ENCODE measurements at places on chromosomes 5 and 9. TPM values are rescaled to one million over a fixed set of nuclear protein-coding genes. Genes with fewer than 3 reads are reported as not detected.

CCDC180 gene
- 6.3 TPM for total RNA-seq

SMIM27 gene
- 6.4 TPM for total RNA-seq

LHX3 gene
- not detected for total RNA-seq

ABL1 gene
- 74.0 TPM for total RNA-seq

PCDHGA8 gene
- total RNA-seq, result 2.3 TPM

S100Z gene
- not detected for total RNA-seq

KCNIP1 gene
- 2.8 TPM for total RNA-seq

PLAC8L1 gene
- not detected for total RNA-seq

SV2C gene
- total RNA-seq, result 0.06 TPM

IFNB1 gene
- not detected for total RNA-seq

TGFBR1 gene
- 138 TPM for total RNA-seq

LCN2 gene
- not detected for total RNA-seq

DNA sequence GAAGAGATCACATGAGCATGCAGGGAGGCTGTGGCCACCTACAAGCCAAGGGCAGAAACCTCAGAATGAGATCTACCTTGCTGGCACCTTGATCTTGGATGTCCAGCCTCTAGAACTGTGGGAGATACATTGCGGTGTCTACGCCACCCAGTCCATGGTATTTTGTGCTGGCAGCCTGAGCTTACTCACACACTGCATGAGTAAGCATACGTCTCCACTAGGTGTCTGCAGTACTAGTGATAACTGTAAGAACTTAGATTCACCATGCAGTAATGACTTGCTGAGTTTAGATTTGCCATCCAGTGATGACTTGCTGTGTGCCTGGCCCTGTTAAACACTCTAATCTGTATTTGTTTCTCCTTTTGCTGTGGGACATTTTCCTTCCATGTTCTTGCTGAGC lies 417.7 kb downstream of the GADD45G start:
- no peak overlapping the region for H3K4me3 ChIP-seq
- H3K27me3 ChIP-seq, result no peaks in the 10 kb centered on the region
- DNase-seq, result no peak
- H3K27ac ChIP-seq, result no peak overlapping the region
- no peaks in the 10 kb centered on the region for H3K4me1 ChIP-seq
- H3K36me3 ChIP-seq, result no peaks in the 10 kb centered on the region

DNA sequence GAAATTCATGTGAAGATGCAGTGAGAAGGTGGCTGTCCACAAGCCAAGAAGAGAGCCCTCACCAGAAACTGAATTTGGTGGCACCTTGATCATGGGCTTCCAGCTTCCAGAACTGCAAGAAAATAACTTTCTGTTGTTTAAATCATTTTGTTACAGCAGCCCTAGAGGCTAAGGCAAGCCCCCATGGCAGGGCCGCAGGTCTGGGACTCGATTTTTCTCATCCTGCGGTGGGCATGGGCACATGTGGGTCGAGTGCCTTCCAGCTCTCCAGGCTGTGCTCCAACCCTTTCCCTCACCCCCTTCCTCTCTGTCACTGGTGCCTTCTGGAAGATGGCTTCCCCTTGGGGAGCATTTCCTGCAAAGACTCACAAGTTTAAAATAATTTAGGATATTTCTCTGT lies 40.7 kb downstream of the AHRR start:
- DNase-seq, result no peak
- no peak overlapping the region for H3K4me3 ChIP-seq
- H3K27ac ChIP-seq, result no peak overlapping the region
- H3K4me1 ChIP-seq, result no peaks in the 10 kb centered on the region
- H3K27me3 ChIP-seq, result no peaks in the 10 kb centered on the region
- H3K36me3 ChIP-seq, result no peaks in the 10 kb centered on the region

GRCh38 chr9:133239533-133240090 lies 30.6 kb upstream of the OBP2B start:
- H3K4me1 ChIP-seq, result no peaks in the 10 kb centered on the region
- no peak overlapping the region for H3K27ac ChIP-seq
- no peak for DNase-seq

GRCh38 chr9:107918749-107919148 lies 429.2 kb upstream of the KLF4 start:
- no peak overlapping the region for H3K4me3 ChIP-seq
- H3K27ac ChIP-seq, result no peak overlapping the region
- H3K27me3 ChIP-seq, result no peaks in the 10 kb centered on the region
- no peak for DNase-seq

DNA sequence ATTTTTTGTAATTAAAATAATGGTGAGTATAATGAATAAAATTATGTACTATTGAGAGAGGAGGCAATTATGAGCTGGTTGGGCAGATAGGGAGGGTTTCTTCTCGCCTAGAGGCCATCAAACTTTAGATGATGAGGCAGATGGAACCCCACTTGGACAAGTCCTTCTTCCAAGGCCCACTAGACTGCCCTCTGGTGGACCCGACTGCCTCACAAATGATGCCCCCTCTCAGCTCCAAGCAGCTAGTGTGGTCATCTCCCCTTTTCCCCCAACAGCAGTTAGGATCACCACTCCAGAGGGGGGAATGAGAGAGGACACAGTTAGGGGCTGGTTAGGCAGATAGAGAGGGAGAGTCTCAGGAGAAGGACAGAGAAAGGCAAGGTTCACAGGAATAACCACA lies 348.0 kb upstream of the CDH18 start:
- H3K36me3 ChIP-seq, result no peaks in the 10 kb centered on the region
- no peaks in the 10 kb centered on the region for H3K27me3 ChIP-seq
- no peak overlapping the region for H3K27ac ChIP-seq
- no peak overlapping the region for H3K4me3 ChIP-seq
- peak; percentile 3 for DNase-seq
- H3K4me1 ChIP-seq, result no peaks in the 10 kb centered on the region

- no peak overlapping the region for H3K4me3 ChIP-seq
- H3K4me1 ChIP-seq, result peaks cover 11% of the 10 kb centered on the region
These were observed 124.7 kb downstream of the PALM2AKAP2 start for GRCh38 chr9:109904666-109905065.

- no peaks in the 10 kb centered on the region for H3K36me3 ChIP-seq
- DNase-seq, result no peak
- no peaks in the 10 kb centered on the region for H3K4me1 ChIP-seq
These were observed 1.8 kb downstream of the LURAP1L start for GRCh38 chr9:12776513-12777055.

- H3K36me3 ChIP-seq, result no peaks in the 10 kb centered on the region
- H3K4me3 ChIP-seq, result no peak overlapping the region
- peaks cover 7% of the 10 kb centered on the region for H3K4me1 ChIP-seq
- no peak overlapping the region for H3K27ac ChIP-seq
- H3K27me3 ChIP-seq, result no peaks in the 10 kb centered on the region
These were observed 559.1 kb downstream of the CETN3 start for GRCh38 chr5:89850513-89850865.

GRCh38 chr9:12853051-12853450 lies 78.2 kb downstream of the LURAP1L start:
- no peaks in the 10 kb centered on the region for H3K27me3 ChIP-seq
- no peaks in the 10 kb centered on the region for H3K36me3 ChIP-seq
- no peak for DNase-seq
- H3K27ac ChIP-seq, result no peak overlapping the region

- H3K4me3 ChIP-seq, result no peak overlapping the region
- no peaks in the 10 kb centered on the region for H3K4me1 ChIP-seq
- H3K27me3 ChIP-seq, result no peaks in the 10 kb centered on the region
- no peak overlapping the region for H3K27ac ChIP-seq
- H3K36me3 ChIP-seq, result no peaks in the 10 kb centered on the region
These were observed 40.7 kb downstream of the ECPAS start for GRCh38 chr9:111443454-111443853.

- H3K36me3 ChIP-seq, result no peaks in the 10 kb centered on the region
- H3K27ac ChIP-seq, result no peak overlapping the region
- no peaks in the 10 kb centered on the region for H3K27me3 ChIP-seq
- no peak for DNase-seq
These were observed 114.8 kb upstream of the COL5A1 start for GRCh38 chr9:134526584-134527477.

- H3K27ac ChIP-seq, result no peak overlapping the region
- peaks cover 6% of the 10 kb centered on the region for H3K4me1 ChIP-seq
- no peak for DNase-seq
- peaks cover 11% of the 10 kb centered on the region for H3K27me3 ChIP-seq
- H3K36me3 ChIP-seq, result no peaks in the 10 kb centered on the region
These were observed 5.2 kb upstream of the SLC22A5 start for GRCh38 chr5:132364319-132364718.

DNA sequence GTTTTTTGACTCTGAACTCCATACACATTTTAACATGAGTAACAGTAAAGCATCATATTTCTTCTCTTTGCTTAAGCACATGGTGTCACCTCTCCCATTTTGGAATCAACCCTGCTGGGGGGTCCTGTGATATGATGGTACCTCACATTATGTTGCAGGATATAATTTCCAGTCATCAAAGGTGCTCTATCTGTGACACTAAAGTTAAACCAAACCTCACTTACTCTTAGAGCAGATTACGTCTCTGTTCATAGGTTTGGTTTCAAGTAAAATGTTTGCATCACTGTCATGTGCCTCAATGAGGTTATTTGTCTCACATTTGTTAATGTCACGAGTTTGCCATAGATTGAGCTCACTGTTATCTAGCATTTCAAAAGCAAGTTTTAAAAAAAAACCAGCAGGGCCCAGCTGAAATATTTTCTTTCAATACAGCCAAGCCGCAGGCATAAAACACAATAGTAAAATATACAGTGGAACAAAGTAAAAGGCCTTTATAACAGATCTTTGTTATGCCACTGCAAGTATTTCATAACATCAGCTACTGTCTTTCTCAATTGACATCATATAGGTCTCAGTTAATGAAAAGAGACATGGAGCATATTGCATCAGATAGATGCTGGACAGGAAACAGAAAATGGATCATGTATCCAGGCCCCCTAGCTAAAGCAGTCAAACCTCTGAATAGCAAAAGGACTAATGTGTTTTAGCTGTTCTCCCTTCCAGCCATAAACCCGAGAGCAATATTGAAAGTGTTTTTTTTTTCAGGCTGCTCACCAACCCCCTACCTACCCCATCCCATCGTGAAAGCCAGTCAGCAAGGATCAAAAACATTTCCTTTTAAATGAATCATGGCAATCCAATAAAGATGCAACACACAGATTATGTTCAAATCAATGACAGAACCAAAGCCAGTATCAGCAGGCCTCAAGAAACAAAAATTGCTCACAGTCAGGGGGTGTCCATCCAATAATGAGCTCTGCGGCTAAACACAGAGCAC lies 182.1 kb upstream of the ITGA1 start:
- H3K27me3 ChIP-seq, result no peaks in the 10 kb centered on the region
- no peaks in the 10 kb centered on the region for H3K36me3 ChIP-seq
- DNase-seq, result no peak
- no peak overlapping the region for H3K4me3 ChIP-seq
- no peak overlapping the region for H3K27ac ChIP-seq

DNA sequence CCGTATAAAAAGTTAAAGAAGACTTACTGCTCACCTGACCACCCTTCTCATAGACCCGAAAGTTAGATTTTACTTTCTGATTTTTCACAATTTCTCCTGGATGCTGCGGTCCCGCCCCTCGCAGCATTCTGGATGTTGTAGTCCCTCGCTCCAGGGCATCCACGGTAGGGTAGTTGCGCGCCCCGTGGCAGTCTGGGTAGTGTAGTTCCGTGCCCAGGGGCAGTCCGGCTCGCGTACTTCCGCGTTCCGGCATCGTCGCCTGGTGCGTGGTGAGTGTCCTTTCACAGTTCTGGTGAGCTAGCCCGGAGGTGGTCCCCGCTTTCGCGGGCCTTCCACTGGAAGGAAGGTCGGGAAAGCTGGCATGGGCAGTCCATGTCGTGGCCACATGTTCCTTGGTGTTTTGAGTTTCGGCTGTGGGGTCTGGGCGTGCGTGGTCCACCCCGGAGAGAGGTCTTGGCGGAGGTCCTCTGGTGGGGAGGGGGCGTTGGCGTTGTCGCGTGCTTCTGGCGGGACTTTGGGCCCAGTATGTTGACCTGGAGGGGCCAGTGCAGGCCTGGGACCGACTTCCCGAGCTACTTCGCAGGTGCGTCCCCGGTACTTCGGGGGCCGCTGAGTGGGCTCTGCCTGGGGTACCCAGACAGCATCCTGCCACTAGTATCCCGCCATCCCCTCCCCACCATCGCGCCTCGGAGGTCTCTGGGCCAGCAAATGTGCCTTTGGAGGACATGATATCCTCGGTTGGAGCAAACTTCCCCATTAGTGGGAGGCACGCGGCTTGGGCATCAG lies at the start of gene ZNF169:
Gene ZNF169 (plus strand): TSS at position 222 of the 786 bp plus-strand sequence. CDS start 19,515 bp downstream, outside the sequence.
- DNase-seq, result peak; percentile 91
- no peak within 1 kb of the TSS for H3K27ac ChIP-seq
- H3K36me3 ChIP-seq, result no peaks in the 10 kb centered on the region

- no peaks in the 10 kb centered on the region for H3K27me3 ChIP-seq
- no peak for DNase-seq
- no peak overlapping the region for H3K4me3 ChIP-seq
- no peak overlapping the region for H3K27ac ChIP-seq
- no peaks in the 10 kb centered on the region for H3K4me1 ChIP-seq
These were observed 89.7 kb upstream of the PCSK1 start for GRCh38 chr5:96522635-96523355.

DNA sequence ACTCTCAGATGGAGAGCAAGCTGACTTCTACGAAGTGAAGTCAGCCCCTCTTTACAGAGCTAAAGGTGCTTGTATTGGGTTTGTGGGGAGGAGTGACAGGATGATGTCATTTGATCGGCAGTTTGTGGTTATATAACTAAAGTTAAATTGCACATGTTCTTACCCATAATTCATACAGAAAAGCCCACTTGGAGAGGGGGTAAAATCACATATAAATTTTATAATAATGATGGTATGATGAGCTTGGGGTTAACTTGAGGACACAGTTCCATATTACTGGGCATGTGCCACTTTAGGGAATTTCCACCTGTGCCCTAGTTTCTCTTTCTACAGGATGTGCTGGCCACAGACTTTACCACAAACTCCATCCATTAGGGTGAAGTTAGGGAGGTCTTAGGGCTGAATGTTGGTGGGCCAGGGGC lies 1178.6 kb upstream of the CDH9 start:
- no peaks in the 10 kb centered on the region for H3K36me3 ChIP-seq
- H3K27ac ChIP-seq, result no peak overlapping the region
- no peak overlapping the region for H3K4me3 ChIP-seq
- no peaks in the 10 kb centered on the region for H3K27me3 ChIP-seq
- DNase-seq, result no peak
- no peaks in the 10 kb centered on the region for H3K4me1 ChIP-seq

DNA sequence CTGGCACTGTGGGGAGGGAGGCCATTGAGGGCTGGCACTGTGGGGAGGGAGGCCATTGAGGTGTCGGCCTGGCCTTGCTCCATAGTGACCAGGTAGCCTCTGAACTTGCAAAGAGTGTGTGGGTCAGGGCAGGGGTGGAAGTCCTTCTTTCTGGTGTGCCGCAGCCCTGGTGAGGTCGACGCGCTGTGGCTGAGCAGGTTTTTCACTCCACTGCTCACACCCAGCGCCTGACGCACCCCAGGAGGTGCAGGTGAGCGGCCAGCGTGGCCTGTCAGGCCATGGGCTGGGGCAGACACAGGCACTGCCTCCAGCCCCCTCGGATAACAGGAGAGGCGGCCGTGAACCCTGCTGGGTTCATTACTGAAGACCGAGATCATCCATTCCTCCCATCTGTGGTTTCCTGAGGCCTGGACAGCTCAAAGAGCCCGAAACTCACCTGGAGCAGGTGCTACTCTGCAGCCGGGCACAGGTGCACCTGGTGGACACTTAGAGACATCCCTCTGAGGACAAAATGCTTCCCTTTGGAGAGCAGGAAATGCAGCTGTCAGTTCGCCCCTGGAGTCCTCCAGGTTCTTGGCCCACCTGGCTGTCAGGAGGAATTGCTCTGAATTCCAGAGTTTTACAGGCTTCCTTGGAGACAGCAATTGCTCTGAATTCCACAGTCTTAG lies 32.4 kb downstream of the LHX3 start:
- H3K4me1 ChIP-seq, result peaks cover 29% of the 10 kb centered on the region
- H3K4me3 ChIP-seq, result no peak overlapping the region
- DNase-seq, result no peak
- H3K27ac ChIP-seq, result no peak overlapping the region

- DNase-seq, result no peak
- no peaks in the 10 kb centered on the region for H3K36me3 ChIP-seq
- no peak overlapping the region for H3K27ac ChIP-seq
- H3K4me1 ChIP-seq, result no peaks in the 10 kb centered on the region
- no peak overlapping the region for H3K4me3 ChIP-seq
These were observed 138.0 kb upstream of the ZNF366 start for GRCh38 chr5:72645064-72645846.

Measured in neural progenitor cell (in vitro differentiated cells).